ENCODE measurements at places on chromosomes 2 and 18. TPM values are rescaled to one million over a fixed set of nuclear protein-coding genes. Genes with fewer than 3 reads are reported as not detected.

DNA sequence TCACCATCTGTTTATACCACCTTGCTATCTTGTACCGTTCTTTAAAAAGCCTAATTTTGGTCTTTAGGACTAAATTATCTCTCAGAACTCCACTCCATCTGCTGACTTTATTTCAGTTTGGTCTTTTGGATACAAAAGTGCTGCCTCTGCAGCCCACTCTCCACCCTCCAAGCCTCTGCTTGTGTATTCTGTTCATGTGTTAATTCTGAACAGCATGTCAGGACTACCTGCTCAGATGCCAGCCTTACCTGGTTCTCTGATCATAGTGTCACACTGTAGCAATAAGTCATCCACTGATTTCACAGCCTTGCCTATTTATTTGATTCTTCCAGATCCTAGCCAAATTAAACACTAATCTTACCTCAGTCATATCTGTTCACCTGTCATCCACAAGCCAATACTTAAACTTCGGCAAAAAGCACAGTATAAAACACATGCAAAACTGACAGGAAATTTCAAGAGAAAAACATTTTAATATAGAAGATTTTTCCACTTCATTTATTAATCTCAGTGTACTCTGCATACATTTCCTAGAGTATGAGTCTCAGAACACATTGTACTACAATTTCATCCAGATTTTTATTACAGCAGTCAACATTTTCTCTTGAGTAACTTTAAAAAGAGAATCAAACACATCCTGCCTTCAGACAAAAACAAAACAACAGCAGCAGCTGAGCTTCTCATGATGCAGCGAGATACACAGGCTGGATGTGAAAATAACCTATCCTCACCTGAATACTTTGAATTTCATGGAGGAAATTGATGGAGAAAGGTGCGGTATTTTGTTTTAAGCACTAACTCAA, 64.9 kb downstream of the PPP1R1C start:
- DNase-seq = no peak

- no peak for DNase-seq
Measured at GRCh38 chr2:149422991-149423338, 92.6 kb downstream of the LYPD6 start.

- DNase-seq = no peak
Measured at GRCh38 chr2:234046521-234046920, 4.0 kb upstream of the SPP2 start.

GRCh38 chr2:109510136-109511028, 103.4 kb downstream of the SEPTIN10 start:
- peak; percentile 81 for DNase-seq

DNA sequence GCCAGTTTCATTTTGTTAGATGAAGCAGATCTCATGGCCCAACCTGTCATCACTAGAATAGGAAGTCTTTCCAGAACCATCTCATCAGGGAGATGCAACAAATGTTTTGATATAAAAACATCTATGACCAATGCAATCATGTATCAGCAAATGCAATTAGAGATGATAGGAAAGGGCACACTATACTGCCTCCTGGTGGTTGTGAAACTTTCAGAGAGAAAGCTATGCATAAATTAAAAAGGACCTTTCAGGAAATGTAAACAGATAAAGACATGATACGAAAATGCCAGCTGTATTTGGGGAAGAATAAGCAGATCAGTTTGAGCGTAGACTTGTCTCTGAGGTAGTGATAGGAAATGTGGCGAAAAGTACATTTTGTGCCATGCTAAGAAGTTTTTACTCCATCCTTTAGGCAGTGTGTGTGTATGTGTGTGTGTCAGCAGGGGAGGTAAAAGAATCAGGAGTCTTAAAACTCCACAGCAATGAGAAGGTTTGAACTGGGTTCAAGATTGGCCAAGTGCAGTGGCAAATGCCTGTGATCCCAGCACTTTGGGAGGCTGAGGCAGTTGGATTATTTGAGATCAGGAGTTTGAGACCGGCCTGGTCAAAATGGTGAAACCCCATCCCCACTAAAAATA, 479.3 kb downstream of the CPS1 start:
- peak; percentile 5 for DNase-seq

DNA sequence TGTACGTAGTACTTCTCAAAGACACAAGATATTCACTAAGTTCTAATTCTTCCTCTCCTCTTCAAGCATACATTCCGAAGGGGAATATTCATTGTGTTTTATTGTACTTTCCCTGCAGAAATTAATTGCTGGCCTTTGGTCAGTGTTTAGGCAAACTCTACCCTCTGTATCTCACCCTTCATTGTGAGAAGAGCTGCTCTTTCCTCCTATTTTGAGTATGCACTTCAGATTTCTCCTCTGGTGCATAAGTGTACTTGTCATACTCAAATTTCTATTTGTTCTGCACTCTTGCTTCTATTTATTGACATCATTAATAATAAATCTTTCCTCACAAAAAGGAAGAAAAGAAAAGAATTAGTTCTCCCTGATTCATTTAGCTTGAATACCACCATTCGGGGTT, 485.4 kb upstream of the SLC8A1 start:
- no peak for DNase-seq

DNA sequence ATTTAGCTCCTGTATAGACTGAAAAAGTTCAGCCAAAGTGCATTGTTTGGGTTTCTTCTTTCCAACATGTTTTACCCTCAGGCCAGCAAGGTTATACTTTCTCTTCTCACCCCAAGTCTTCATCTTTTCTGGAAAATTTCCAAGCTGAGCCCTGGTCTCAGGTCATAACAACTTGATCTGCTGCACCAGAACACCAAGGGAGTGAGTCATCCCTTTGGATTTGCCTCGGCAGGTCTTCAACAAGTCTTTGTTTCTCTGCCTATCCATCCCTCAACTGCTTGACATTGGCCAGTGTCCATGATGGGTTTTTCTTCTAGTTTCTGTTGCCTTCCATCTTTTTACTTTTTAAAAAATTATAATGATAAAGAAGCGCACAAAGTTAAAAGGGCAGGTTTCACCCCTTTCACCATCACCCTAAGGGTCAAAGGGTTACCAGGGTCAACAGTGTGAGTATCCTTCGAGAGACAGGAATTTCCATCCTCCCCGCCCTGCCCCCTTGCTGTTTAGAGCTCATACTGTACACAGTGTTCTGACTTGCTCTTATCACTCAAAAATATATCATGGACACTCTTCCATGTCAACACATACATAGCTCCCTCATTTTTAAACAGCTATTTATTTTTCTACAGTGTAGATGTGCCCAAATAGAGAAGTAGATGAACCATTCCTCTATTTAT, 5.7 kb upstream of the SPATS2L start:
- no peak for DNase-seq

GRCh38 chr2:238861013-238861730, 13.3 kb downstream of the TWIST2 start:
- no peak for DNase-seq

DNA sequence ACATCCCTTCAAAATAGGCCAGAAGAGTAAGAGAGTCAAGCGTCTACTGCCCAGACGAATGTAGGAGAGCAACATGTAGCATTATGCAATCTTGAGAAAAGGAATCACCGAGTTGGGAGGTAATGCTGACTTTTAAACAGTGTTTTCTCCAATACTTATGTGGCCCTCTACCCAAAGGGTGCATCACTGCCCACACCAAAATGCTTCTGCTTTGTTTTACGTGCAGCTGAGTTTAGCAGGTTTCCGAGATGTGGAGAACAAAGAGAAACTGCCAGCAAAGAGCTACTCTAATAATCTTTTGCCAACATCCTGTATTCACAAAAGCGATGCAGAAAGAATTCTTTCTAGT, 63.4 kb upstream of the ZEB2 start:
- DNase-seq = no peak

- DNase-seq = no peak
Measured at GRCh38 chr2:203395858-203396257, 67.7 kb downstream of the ABI2 start.

DNA sequence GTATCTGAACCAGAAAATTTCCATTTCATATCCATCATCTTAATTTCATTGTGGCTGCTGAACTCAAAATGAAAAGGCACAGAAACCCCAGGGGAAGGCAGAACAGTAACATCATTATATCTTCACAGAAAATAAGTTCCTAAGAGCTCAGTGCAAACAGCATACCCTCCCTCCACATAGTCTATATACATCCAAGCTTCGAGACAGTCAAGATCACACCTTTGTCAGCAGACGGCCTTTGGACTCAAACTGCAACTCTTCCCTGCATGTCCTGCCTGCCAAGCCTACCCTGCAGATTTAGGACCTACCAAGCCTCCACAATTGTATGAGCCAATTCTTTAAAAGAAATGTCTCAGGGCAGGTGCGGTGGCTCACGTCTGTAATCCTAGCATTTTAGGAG, 502.1 kb downstream of the SUCLG1 start:
- DNase-seq = no peak

DNA sequence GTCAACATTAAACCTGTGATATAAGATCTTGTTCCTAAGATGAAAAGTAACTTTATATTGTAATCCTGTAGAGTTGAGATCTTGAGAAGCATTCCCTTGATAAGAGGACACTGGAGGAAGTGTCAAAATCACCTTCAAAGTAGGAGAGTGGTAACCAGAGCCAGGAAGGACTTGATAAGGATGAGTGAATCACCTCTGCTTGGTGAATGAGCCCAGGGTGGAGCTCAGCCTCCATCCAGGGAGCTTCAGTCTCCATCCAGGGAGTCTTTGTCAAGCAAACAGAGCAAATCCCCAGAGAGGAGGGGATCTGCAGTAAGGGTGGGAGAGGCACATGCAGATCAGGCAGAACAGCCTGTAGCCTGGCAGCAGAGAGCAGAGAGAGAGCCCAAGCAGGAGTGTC, 167.1 kb upstream of the SIX2 start:
- no peak for DNase-seq

- no peak for DNase-seq
Measured at GRCh38 chr2:160298960-160299359, 98.9 kb upstream of the ITGB6 start.

DNA sequence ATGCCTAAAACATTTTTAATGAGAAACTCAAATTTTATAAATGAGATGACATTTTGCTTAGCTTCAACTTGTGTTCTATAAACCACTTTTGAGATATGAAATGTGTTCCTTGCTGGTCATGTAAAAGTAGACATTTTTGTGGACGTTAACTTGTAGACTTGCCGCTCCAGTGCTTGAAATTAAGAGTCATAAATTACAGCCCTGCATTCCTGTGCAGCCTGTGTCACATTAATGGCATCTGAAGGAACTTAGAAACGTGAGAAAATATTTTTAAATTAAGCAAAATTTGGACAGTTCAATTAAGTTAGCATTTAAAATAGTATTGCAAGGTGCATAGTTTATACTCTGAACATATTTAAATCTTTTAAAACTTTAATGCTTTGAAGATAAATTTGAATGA, 98.3 kb upstream of the LDLRAD4 start:
- no peak for DNase-seq

DNA sequence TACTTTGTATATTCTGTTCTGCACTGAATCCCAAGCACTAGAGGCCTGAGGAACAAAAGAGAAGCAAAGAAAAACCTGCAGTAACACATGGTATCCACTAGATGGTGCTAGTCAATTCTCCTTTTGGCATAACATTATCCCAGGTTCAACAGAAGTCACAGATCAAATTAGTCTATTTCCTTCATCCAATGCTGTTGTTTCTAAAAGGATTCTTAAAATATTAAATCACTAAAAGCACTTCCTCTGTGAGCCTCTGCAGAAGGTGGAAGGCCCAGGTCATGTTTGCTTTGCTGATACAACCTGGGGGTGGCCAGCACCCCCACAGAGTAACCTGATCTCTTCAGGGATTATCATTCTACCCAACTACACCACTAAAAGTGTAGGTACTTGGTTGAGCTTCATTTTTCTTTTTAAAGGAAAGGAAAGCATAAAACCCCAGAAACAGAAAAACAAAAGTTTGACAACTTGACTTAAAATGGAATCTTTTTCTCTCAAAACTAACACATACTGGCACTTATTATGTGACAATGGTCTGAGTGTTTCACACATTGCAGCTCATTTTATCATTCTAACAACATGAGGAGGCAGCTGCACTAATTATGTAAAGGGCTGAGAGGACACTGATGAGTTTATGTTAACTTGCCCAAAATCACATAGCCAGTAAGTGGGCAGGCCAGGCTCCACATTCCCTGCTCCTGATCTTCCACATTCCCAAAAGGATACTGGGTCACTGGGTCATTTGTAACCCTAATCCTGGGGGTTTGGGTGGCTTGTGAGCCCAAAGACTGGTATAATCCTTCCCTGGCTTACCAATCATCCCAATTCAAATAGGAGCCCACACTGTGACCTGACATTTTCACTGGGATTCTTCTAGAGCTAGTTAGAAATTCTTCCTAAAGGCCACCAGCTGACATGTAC, 66.8 kb upstream of the DNER start:
- no peak for DNase-seq

DNA sequence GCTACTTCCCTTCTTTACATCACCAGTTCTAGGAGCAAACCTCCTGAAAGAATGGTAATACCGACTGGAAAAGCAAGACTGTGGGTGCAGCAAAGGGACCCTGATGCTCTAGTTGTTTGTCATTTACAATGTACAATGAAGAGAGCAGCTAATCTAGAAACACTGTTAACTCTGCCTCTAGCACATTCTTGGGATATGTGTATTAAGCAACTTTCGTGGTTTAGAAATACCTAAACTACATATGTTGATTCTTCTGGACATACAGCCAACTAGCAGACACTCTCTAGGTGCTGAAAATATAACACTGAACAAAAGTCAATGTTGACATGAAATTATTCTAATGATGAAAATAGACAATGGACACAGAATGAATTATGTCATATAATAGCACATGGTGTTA, 440.3 kb upstream of the MC4R start:
- DNase-seq = no peak

Gene KHK
- 2.2 TPM for polyA plus RNA-seq

Gene MERTK
- polyA plus RNA-seq = 4.5 TPM

Gene ATP6V1B1
- 6.4 TPM for polyA plus RNA-seq

Gene TSPYL6
- 0.22 TPM for polyA plus RNA-seq

Gene ANKRD39
- 26.5 TPM for polyA plus RNA-seq

Gene UGP2
- 632 TPM for polyA plus RNA-seq

Gene DSG1
- polyA plus RNA-seq = 0.07 TPM

Gene SMPD4
- 60.6 TPM for polyA plus RNA-seq

Gene GLI2
- 0.80 TPM for polyA plus RNA-seq

Gene NAT8
- polyA plus RNA-seq = not detected

Gene ONECUT2
- polyA plus RNA-seq = not detected

All from heart right ventricle (tissue), 16 donors.